DMS153 (cell line): ENCODE measurements at places on chromosomes 5 and 9.

GRCh38 chr5:1661831-1662558, 137.6 kb downstream of the MRPL36 start:
- DNase-seq, result no peak

- no peak for DNase-seq
Observed at GRCh38 chr5:160919626-160920025, 67.6 kb upstream of the ATP10B start.

GRCh38 chr5:40799258-40799657, 1.1 kb upstream of the PRKAA1 start:
- DNase-seq, result no peak

- DNase-seq, result no peak
Observed at GRCh38 chr5:148858106-148858505, 31.7 kb downstream of the ADRB2 start.

DNA sequence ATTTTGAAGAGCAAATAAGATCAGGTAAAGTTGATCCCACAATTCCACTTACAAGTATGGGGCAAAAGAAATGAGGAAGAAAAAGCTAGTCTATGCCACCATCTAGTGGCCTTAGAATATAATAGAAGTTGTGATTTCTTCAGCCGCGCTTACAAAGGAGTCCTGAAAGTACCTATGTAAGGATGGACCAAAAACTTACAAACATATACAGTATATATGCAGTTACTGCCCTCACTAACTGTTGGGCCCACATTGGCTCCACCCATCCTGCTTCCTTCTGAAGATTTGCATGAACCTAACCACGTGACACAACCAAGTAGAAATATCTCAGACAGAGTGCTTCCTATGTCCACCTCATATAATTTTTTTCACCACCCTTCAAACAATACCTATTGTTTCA, 11.7 kb upstream of the OR13D1 start:
- peak; percentile 33 for DNase-seq

DNA sequence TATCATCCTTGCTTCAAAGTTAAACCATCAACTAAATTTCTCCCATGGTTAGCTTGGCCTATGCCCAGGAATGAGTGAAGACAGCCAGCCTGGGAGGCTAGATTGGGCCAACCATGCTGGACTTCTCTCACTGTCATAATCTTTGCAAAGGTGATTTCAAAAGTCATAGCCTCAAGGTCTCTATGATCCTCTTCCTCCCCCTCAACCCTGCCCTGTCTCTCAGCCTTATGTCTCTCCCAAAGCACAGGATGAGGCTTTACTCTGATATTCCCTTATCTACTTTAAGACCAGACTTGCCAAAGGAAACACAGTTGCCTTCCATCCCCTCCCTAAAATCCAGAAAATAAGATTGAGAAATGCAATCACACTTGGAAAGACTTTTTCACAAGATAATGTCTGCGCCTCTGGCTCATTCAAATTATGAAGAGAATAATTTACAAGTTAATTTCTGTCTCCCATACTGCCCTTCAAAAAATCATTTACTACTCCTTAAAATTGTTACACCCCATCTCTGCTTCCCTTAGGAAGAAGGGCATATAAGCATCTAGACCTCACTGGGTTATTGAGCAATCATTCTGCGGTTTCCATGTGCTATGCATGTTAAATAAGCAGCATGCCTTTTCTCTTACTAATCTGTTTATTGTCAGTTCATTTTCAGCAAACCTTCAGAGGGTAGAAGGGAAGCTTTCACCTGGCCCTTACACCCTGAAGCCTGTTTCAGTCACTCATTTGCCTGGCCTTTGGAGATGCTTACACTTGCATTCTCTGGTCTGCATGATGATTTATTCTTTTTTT, 113.8 kb upstream of the ANKRD55 start:
- DNase-seq, result no peak

- no peak for DNase-seq
Observed at GRCh38 chr5:135533334-135533733, 2.4 kb downstream of the NEUROG1 start.

DNA sequence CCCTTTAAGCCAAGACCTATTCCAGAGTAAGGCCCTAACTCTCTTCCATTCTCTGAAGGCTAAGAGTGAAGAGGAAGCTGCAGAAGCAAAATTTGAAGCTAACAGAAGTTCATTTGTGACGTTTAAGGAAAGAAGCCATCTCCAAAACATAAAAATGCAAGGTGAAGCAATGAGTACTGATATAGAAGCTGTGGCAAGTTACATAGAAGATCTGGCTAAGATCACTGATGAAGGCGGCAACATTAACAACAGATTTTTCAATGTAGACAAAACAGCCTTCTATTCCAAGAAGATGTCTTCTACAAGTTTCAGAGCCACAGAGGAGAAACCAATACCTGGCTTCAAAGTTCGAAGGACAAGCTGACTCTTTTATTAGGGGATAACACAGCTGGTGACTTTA, 1143.4 kb downstream of the CDH12 start:
- no peak for DNase-seq

DNA sequence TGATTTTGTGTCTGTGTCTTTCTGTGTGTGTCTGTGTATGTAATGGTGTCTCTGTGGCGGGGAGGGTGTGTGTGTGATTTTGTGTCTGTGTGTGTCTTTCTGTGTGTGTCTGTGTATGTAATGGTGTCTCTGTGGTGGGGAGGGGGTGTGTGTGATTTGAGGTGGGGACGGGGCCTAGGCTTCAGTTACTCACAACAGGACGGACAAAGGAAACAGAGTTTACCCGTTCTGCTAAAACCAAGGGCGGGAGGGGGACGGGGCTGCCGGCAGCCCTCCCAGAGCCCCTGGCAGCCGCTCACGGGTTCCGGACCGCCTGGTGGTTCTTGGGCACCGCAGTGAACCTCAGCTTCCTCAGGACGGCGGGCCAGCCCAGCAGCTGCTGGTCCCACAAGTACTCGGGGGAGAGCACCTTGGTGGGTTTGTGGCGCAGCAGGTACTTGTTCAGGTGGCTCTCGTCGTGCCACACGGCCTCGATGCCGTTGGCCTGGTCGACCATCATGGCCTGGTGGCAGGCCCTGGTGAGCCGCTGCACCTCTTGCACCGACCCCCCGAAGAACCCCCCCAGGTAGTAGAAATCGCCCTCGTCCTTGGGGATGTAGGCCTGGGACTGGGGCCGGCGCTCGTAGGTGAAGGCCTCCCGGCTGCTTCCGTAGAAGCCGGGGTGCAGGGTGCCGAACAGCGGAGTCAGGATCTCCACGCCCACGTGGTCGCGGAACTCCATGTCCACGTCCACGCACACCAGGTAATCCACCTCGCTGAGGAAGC, 19.4 kb downstream of the ABO start:
- DNase-seq, result no peak
